ENCODE measurements at places on chromosomes 7 and 10.

- no peak for DNase-seq
Measured at GRCh38 chr10:70634011-70634410, 31.5 kb upstream of the PRF1 start.

DNA sequence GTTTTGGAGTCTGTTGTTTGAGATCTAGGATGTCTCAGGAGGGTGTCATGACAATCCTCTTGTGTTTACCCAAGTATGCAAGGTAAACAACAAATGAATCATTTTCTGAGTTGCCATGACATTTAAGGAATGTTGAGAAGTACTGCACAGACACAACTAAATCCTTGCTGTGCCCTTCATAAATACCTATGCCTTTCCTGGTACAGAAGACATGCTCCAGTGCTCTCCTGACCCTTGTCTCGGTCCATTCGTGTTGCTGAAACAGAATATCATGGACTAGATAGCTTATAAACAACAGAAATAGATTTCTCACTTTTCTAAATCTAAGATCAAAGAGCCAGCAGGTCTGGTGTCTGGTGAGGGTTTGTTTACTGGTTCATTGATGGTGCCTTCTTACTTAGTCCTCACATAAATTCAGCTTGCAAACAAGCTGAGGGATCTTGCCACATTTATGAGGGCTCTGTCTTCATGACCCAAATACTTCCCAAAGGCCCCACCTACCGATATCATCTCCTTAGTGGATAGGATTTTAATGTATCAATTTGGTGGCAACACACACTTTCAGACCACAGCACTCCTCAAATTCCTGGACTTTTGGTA, 341.8 kb upstream of the SEMA3A start:
- no peak for DNase-seq

DNA sequence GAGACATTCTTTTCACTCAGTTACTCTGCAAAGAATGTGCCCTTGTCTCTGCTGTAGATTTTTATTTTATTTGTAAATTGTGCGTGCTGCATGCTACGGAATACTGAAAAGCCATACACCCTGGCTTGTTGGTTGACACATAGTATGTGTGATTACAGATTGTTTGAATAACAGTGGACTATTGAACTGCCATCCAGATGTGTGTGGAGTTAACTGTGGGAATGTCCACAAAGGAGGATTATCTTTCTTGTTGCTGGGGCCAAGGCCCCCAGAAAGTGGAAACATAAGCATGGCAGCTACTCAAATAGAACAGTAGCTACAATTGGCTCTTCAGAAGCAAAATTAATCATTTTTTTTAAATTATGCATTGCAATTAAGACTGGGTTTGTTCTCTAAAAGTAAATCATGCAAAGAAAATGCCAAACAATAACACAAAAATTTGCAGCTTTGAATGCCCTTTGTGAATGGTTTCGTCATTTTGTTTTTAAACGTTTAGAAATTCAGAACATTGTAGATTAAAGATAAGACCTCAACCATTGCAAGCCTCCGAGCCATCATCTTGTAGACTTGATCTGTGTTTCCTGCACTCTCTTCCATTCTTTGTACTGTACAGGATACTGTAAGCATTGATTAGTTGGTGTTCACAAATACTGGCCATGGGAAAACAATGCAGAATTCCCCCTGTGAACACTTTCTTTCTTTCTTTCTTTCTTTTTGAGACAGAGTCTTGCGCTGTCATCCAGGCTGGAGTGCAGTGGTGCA, 210.3 kb upstream of the TCF7L2 start:
- no peak for DNase-seq

DNA sequence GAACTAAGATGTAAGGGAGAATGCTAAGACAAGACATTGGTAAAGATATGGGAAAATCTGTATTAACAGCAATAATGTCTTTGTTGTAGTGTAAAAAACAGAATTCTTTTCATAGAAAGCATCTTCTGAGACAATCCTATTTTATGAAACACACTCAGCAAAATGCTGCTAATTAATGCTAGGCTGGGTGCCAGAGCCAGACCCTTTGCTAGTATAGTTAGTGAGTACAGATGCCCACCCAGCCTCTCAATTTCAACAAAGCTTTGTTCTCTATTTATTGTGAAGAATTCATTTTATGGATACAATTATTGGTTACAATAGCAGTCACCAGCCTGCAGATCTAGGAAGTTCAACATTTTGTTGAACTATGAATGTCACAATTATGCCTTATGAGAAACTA, 131.0 kb downstream of the SEM1 start:
- no peak for DNase-seq

DNA sequence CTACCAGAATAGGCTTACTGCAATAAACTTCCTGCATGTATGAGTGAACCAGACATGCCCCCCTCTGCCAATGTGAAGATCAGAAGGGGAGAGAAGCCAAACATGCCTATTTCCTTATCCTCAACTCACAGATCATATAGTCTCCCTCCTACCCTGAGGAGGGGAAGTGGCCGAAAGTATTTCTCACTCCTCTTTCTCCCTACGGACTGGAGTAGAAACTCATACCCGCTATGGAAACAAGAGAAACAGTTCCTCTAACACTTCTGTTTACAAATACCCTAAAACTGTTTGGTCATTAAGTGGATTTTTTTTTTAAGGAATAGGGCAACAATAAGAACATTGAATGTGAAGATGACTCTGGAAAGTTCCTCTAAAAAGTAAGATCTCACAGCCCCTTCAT, 31.4 kb downstream of the CCNJ start:
- no peak for DNase-seq

- DNase-seq, result no peak
Measured at GRCh38 chr10:11678074-11678793, 63.9 kb upstream of the ECHDC3 start.

DNA sequence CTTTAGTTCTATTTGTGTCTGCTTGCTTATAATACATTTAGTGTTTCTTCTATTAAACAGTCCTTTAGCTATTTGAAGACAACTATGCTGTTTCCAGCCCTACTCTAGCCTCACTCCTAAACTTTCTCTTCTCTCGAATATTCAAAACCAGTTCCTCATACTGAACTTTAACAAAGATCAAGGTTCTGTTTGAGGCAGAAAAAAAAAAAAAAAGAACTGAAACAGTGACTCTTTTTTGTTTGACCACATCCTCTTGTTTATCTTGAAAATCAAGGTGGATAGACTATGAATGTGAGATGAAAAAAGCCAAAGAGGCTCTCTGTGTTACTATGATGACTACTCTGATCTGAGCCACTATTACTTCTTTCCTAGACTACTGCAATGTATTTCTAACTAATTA, 154.3 kb downstream of the ZNF365 start:
- no peak for DNase-seq

- no peak for DNase-seq
Measured at GRCh38 chr10:84704101-84704500, 375.7 kb downstream of the CCSER2 start.

GRCh38 chr7:16739863-16740622, 13.5 kb upstream of the TSPAN13 start:
- DNase-seq, result no peak

GRCh38 chr10:480928-481552, 208.4 kb downstream of the DIP2C start:
- no peak for DNase-seq

DNA sequence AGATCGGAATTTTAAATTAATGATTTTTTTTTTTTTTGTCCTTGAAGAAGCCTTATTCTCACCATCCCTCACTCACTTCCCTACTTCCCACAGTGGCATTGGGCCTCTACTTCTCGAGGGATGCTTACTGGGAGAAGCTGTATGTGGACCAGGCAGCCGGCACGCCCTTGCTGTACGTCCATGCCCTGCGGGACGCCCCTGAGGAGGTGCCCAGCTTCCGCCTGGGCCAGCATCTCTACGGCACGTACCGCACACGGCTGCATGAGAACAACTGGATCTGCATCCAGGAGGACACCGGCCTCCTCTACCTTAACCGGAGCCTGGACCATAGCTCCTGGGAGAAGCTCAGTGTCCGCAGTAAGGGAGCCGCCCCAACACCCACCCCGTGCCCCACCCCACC, 23.5 kb downstream of the RET start:
- DNase-seq, result no peak

DNA sequence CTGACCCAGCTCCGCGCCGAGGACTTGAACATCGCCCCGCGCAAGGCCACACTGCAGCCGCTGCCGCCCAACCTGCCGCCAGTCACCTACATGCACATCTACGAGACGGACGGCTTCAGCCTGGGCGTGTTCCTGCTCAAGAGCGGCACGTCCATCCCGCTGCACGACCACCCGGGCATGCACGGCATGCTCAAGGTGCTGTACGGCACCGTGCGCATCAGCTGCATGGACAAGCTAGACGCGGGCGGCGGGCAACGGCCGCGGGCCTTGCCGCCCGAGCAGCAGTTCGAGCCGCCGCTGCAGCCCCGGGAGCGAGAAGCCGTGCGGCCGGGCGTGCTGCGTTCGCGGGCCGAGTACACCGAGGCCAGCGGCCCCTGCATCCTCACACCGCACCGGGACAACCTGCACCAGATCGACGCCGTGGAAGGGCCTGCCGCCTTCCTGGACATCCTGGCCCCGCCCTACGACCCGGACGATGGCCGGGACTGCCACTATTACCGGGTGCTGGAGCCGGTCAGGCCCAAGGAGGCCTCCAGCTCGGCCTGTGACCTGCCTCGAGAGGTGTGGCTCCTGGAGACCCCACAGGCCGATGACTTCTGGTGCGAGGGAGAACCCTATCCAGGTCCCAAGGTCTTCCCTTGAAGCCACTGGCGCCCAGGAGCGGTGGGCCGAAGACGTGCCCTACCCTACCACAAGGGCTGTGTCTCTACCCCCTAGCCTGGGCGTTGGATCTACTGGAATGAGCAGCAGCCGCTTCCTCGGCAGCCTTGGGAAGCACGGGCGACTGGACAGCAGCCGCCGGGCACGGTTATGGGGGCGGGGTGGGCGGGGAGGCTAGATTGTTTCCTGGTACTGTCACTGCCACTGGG, 945 bp downstream of the ADO start:
- DNase-seq, result peak; percentile 45

DNA sequence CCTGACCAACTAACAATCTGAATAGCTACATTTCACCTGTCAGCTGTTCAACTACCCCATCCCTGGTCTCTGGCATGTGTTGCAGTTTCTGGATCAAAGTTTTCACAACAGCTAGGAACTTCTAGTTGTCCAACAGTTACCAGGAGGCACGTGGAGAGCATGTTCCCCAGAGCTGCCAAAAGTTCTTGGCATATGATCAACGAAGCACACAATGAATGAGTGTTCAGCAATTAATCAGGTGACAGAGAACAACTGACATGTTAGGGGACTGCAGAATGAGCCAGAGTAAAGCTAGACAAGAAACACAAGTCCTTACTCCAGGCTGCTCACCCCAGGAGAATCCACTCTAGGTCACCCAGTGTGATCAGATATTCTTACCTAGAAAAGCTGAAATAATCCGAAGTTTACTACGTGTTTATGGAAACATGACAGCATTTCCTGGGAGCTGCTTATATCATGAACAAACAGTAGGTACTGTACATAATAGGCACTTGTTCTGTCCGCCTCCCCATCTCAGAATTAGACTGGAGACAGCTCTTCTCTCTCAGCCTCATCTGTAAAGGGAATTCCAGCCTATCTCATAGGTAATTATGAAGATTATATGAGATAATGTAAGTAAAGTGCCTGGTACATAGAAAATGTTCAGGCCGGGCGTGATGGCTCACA, 50.6 kb downstream of the ZNF438 start:
- DNase-seq, result no peak

GRCh38 chr7:156935250-156935649, 14.3 kb upstream of the NOM1 start:
- DNase-seq, result no peak

- DNase-seq, result no peak
Measured at GRCh38 chr7:151381098-151381347, 28.8 kb downstream of the WDR86 start.

- DNase-seq, result no peak
Measured at GRCh38 chr10:11441151-11441535, 170.3 kb downstream of the USP6NL start.

DNA sequence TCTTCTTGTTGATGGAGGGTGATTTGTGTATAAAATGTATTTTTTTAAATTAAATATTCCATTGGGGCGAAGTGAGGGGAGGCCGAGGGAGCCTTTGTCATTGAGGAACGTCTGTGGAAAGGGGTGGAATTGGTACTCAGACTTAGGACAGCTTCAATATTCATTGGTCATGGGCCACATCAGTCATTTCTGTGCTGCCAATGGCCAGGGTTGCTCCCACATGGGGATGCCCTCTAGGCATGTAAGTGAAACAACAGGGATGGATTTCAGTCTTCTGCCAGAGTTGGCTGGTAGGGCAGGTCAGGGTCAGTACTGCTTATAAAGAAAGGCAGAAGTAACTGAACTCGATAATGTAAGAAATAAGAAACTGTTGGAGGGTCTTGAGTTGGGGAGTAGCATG, 47.2 kb downstream of the NEURL1 start:
- DNase-seq, result no peak

DNA sequence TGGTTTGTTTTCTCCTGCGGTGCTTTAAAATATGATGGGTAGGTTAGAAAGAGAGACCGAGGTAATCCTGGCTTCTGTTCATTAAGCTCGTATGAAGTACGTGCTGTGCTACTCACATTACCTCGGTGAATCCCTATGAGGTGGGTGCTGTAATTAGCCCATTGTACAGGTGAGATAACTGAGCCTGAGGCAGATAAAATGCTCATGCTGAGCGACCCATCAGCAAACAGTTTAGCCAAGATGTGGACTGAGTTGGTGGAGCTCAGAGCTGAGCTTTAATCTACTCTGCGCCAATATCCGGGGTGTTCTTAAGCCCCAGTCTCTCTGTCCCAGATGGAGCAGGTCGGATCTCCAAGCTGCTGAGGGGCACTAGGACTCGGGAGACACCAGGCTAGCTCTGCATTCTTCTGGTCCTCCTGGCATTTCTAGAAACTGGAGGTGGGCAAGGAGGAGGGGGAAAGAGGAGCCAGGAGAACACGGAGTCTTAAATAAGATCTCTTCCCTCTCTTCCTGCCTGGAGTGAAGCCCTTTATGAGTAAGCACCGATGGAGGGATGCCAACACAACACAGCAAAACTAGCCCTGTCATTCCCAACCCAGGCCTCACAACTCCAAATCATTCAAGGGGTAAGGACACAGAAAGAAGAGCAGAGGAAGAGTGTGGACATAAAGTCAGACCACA, 458.5 kb downstream of the KCNMA1 start:
- DNase-seq, result no peak

DNA sequence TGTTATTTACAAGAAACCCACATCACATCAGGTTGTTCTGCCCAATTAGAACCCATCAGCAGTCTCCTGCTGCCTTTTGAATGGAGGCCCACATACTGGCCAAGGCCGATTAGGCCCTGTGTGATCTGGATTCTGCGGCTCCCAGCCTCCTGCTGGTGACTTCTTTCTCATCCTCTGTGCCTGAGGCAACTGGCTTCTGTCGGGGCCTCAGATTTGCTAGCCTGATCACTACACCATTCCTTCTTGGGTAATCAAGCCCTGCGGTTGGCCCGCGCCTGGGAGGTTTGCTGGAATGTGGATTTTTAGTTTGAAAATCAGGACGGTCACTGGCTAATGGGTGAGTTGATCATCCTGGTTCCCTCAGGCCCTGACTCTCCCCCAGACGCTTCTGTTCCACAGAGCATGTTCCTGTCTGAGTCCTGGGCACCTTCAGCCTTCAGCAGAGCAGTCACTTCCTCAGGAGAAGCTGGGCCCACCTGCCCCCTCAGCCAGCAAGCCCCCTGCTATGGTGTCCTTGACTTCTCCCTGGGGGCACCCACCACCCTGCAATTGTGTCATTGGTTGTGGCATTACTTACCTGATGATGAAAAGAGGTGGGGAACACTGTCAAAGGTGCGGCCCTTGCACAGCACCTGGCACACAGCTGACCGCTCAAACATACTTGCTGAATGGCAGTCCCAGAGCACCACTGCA, 207.6 kb downstream of the PHTF2 start:
- DNase-seq, result no peak

- no peak for DNase-seq
Measured at GRCh38 chr10:127047878-127048238, 142.6 kb downstream of the DOCK1 start.

GRCh38 chr10:51706225-51706624, 6.8 kb upstream of the CSTF2T start:
- no peak for DNase-seq
